Activated naive CD8-positive, alpha-beta T cell treated with anti-CD3 and anti-CD28 coated beads for 36 hours (primary cell): ENCODE measurements at places on chromosomes 6 and 20. TPM values are rescaled to one million over a fixed set of nuclear protein-coding genes. Genes with fewer than 3 reads are reported as not detected.
A peak's percentile ranks its signal among the peaks of the same experiment; 100 is the strongest.

The DDO gene
- total RNA-seq = not detected

The SCRT2 gene
- not detected for total RNA-seq

The CDK5RAP1 gene
- 41.0 TPM for total RNA-seq

The SMOC2 gene
- not detected for total RNA-seq

The SRSF12 gene
- 0.74 TPM for total RNA-seq

The SDHAF4 gene
- total RNA-seq = 10.2 TPM

The HRH3 gene
- total RNA-seq = not detected

The CCR6 gene
- not detected for total RNA-seq

The RARS2 gene
- total RNA-seq = 19.5 TPM

GRCh38 chr6:142412241-142412640 lies 110.4 kb downstream of the ADGRG6 start:
- peaks cover 32% of the 10 kb centered on the region for H3K4me1 ChIP-seq
- H3K27ac ChIP-seq = no peak overlapping the region
- DNase-seq = no peak
- no peaks in the 10 kb centered on the region for H3K27me3 ChIP-seq
- H3K36me3 ChIP-seq = no peaks in the 10 kb centered on the region
- H3K4me3 ChIP-seq = no peak overlapping the region

- no peaks in the 10 kb centered on the region for H3K4me1 ChIP-seq
- H3K27me3 ChIP-seq = peaks cover 3% of the 10 kb centered on the region
- H3K36me3 ChIP-seq = no peaks in the 10 kb centered on the region
- no peak for DNase-seq
These were observed 341.3 kb downstream of the SMOC2 start for GRCh38 chr6:168782187-168782751.

- no peak for DNase-seq
- H3K4me3 ChIP-seq = no peak overlapping the region
- peaks cover 16% of the 10 kb centered on the region for H3K4me1 ChIP-seq
- H3K36me3 ChIP-seq = no peaks in the 10 kb centered on the region
These were observed 80.7 kb upstream of the CLDN20 start for GRCh38 chr6:155183095-155183494.

DNA sequence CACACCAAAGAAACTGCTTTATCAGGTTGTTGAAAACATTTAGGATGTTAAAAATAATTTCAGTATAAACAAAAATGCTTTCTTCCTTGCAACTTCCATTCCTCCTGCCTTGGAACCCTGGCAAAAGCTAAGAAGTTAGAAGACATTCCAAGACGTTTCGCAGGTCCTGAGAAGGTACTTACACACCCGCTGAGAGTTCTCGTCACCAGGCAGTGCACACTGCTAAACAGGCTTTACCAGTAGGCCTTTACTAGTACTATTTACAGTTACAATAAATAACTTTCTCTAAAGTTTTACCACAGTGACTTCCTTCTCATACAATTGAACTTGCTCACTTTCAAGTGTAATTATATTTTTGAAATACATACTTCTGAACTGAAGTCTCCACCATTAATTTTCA lies 81.4 kb upstream of the RPS6KA2 start:
- no peaks in the 10 kb centered on the region for H3K27me3 ChIP-seq
- no peak overlapping the region for H3K27ac ChIP-seq
- peaks cover 3% of the 10 kb centered on the region for H3K36me3 ChIP-seq
- no peaks in the 10 kb centered on the region for H3K4me1 ChIP-seq
- DNase-seq = no peak
- no peak overlapping the region for H3K4me3 ChIP-seq

- H3K27me3 ChIP-seq = no peaks in the 10 kb centered on the region
- peaks cover 5% of the 10 kb centered on the region for H3K36me3 ChIP-seq
- H3K4me3 ChIP-seq = no peak overlapping the region
- DNase-seq = no peak
These were observed 51.3 kb upstream of the REV3L start for GRCh38 chr6:111534231-111534751.

- peaks cover 31% of the 10 kb centered on the region for H3K4me1 ChIP-seq
- no peak overlapping the region for H3K27ac ChIP-seq
- H3K4me3 ChIP-seq = no peak overlapping the region
These were observed 2.3 kb downstream of the DNAAF9 start for GRCh38 chr20:3405139-3405538.

DNA sequence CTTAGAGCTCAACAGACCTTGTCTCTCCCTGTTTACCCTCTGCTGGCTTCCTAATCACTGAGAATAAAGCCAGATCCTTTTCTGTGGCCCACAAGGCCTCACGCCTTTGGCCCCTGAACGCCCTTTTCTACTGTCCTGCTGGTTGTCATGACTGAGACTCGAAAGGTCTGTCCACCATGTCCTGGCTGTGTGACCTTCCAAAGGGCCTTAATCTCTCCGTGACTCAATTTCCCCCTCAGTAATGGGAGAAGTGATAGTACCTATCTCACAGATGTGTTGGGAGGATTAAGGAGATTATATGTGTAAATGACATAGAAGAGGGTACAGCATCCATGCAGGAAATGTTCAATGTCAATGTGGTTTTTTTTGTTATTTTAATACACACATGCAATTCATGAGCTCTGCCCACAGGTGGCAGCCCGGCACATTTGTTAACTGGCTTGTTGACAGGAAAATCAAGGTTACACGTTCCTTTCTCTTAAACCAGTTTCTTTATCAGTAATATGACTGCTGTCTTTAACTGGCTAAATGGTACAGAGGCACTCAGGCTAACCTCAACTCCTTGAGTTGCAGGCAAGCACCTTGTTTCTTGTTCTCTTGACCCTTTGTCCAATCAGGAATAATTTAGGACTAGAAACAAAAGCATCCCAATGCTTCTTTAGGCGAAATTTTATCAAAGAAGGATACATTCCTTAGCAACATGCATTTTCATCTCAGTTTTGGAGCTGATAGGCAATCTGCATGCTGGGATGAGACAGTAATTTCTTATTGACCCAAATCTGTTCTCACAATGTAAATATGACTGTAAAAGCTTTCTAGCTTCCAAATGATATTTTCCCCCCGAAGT lies 16.6 kb downstream of the SLC22A1 start:
- H3K27ac ChIP-seq = no peak overlapping the region
- H3K36me3 ChIP-seq = no peaks in the 10 kb centered on the region
- H3K4me3 ChIP-seq = no peak overlapping the region
- peaks cover 9% of the 10 kb centered on the region for H3K4me1 ChIP-seq
- DNase-seq = peak; percentile 55
- no peaks in the 10 kb centered on the region for H3K27me3 ChIP-seq

GRCh38 chr20:44367746-44368145 lies 12.2 kb downstream of the HNF4A start:
- H3K27me3 ChIP-seq = no peaks in the 10 kb centered on the region
- no peak overlapping the region for H3K4me3 ChIP-seq
- DNase-seq = no peak
- H3K27ac ChIP-seq = no peak overlapping the region
- H3K4me1 ChIP-seq = no peaks in the 10 kb centered on the region
- no peaks in the 10 kb centered on the region for H3K36me3 ChIP-seq

- H3K27me3 ChIP-seq = no peaks in the 10 kb centered on the region
- peaks cover 3% of the 10 kb centered on the region for H3K4me1 ChIP-seq
- H3K36me3 ChIP-seq = no peaks in the 10 kb centered on the region
- DNase-seq = no peak
These were observed 396.7 kb downstream of the HACE1 start for GRCh38 chr6:104462811-104463599.

GRCh38 chr6:106223300-106223930 lies 102.1 kb downstream of the ATG5 start:
- H3K27me3 ChIP-seq = no peaks in the 10 kb centered on the region
- DNase-seq = peak; percentile 43
- no peak overlapping the region for H3K4me3 ChIP-seq
- H3K36me3 ChIP-seq = peaks cover 15% of the 10 kb centered on the region
- H3K4me1 ChIP-seq = peaks cover 12% of the 10 kb centered on the region

- peak within 1 kb of the TSS; percentile 80 for H3K4me3 ChIP-seq
- H3K27ac ChIP-seq = no peak within 1 kb of the TSS
- DNase-seq = peak; percentile 72
- no peaks in the 10 kb centered on the region for H3K36me3 ChIP-seq
- peaks cover 17% of the 10 kb centered on the region for H3K4me1 ChIP-seq
These were observed at the start of gene PKIB for GRCh38 chr6:122609881-122610689. Gene PKIB (plus strand): TSS chr6:122610405. CDS start chr6:122717795, 107,390 bp downstream.

DNA sequence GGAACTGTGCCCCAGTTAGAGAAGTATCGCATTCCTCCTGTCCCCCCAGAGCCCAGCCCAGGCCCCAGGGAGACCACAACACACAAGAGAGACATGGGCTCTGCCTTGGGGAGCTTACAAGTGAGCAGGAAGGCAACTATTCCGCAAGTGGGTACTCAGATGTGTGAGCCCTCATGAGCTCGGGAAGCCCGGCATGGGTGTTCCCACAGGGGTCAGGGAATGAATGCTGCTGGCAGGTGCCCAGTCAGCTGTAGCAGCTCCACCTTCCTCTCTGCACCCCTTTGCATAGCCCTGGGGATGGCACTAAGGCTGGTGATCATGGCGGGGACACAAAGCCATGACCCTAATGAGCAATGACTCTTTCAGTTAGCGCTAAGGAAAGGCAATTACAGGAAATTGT lies 194.1 kb downstream of the SYNDIG1 start:
- H3K4me1 ChIP-seq = no peaks in the 10 kb centered on the region
- H3K4me3 ChIP-seq = no peak overlapping the region
- H3K27me3 ChIP-seq = no peaks in the 10 kb centered on the region
- H3K27ac ChIP-seq = no peak overlapping the region
- H3K36me3 ChIP-seq = no peaks in the 10 kb centered on the region

DNA sequence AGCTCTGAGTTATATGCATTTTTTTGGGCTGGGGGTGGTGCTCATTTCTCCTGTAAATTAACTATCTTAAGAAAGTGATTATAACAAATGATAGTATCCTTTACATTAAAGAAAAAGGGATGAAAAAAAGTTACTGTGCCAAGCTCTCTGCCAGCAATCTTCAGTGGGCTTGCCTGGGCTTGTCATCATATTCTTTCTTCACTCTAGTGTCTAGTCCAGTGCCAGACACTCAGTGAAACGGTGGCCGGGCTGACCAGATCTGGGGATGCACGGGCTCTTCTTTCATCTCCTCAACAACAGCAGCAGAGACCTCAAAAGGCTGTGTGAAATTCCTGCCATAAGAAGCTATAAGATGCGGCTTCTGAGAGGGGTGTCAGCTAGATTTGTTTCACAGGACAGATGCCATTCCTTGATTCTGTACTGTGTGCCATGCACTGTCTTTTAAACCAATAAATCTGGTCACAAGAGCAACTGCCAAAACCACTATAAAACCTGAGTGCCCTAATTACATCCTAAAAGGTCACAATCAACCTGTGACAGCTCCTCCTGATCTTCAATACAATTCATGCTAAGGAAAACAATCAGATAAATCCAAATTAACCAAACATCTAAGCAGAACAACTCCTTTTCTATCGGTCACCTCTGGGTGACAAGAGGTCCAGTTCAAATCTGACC lies 12.1 kb downstream of the EXOC2 start:
- H3K36me3 ChIP-seq = peaks cover 20% of the 10 kb centered on the region
- no peak for DNase-seq
- no peak overlapping the region for H3K27ac ChIP-seq

DNA sequence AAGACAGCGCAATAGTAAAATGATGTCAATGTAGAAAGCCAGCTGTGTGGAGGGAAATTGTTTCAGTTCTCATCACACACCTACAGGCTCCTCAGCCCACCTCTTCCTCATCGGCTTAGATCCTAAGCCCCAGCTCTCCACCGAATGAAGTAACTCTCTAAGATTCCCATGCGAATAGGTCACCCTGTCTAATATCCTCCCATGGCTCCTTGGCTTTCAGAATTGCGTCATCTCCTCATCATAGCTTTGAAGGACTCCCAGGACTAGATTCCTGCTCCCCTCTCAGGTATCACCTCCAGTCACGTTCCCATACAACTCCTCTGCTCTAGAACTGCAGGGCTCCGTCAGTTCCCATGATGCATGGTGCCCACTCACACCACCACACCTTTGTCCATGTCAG lies 16.2 kb upstream of the SLC22A16 start:
- no peak overlapping the region for H3K27ac ChIP-seq
- H3K36me3 ChIP-seq = no peaks in the 10 kb centered on the region
- no peak for DNase-seq
- peaks cover 11% of the 10 kb centered on the region for H3K4me1 ChIP-seq
- H3K27me3 ChIP-seq = peaks cover 8% of the 10 kb centered on the region

DNA sequence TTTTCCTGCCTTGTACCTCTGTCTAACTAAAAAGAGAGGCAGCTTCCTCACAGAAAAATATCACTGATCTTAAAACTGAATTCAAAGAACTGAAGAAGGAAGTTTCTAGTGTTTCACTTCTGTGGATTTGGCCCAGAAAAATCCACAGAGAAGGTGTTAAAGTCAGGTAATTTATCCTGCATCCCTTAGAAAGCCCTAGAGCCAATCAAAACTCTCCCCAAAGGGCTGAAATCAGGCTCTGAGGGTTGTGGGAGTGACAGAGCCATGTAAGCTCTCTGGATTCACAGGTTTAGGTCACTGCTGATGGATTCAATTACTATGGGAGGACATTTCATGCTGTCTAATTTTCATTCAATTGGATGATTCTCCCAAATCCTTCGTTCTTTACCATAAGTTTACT lies 152.3 kb downstream of the OR2B2 start:
- peaks cover 33% of the 10 kb centered on the region for H3K4me1 ChIP-seq
- no peak overlapping the region for H3K27ac ChIP-seq
- H3K27me3 ChIP-seq = peaks cover 3% of the 10 kb centered on the region
- H3K36me3 ChIP-seq = no peaks in the 10 kb centered on the region
- DNase-seq = no peak

- no peaks in the 10 kb centered on the region for H3K4me1 ChIP-seq
- no peak overlapping the region for H3K27ac ChIP-seq
- no peak for DNase-seq
- no peak overlapping the region for H3K4me3 ChIP-seq
These were observed 480.0 kb upstream of the JAG1 start for GRCh38 chr20:11153819-11154218.

DNA sequence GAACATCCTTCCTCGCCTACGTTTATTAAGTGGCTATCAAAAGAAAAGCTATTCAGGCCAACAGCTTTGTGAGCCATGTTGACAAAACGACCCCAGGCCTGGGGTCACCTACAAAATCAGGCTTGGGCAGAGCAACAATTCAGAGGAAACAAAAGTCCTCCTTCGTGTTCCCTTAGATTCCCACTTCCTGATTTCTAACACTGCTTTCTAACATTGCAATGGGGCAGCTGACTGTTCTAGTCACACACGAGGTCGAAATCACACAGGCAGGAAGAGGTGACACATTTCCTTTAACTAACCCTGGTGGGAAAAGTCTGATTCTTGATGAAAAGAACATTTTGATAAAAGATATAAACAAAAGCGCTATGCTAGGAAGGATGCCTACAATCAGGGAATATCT lies 31.9 kb downstream of the WDR27 start:
- H3K36me3 ChIP-seq = peaks cover 12% of the 10 kb centered on the region
- H3K4me3 ChIP-seq = no peak overlapping the region
- peaks cover 9% of the 10 kb centered on the region for H3K4me1 ChIP-seq
- DNase-seq = no peak
- H3K27me3 ChIP-seq = no peaks in the 10 kb centered on the region

DNA sequence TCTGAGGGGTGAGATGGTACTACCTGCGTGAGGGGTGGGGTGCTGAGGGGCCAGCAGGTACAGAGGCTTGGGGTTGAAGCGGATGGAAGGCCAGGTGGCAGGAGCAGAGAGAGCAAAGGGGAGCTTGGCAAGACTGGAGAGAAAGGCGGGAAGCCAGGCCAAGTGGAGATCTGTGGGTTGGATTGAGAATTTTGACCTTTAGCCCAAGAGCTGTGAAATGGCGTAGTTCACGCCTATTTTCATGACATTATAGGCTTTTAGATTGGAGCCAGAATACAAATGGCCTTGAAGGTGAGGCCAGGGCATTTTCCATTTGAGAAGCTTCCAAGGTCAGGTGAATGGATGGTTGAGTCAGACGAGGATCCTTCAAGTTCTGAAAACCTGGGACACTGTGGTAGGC lies 2.5 kb downstream of the ATRN start:
- no peak for DNase-seq
- H3K27ac ChIP-seq = no peak overlapping the region
- H3K4me3 ChIP-seq = no peak overlapping the region
- peaks cover 3% of the 10 kb centered on the region for H3K36me3 ChIP-seq
